ENCODE measurements at places on chromosomes 5 and 9. TPM values are rescaled to one million over a fixed set of nuclear protein-coding genes. Genes with fewer than 3 reads are reported as not detected.

The LCN9 gene
- total RNA-seq, result not detected

The MYOT gene
- total RNA-seq, result not detected

The ANKRD55 gene
- not detected for total RNA-seq

The LCN1 gene
- not detected for total RNA-seq

The HACD4 gene
- 1.1 TPM for total RNA-seq

The PCDH12 gene
- total RNA-seq, result not detected

The SH3RF2 gene
- total RNA-seq, result 3.1 TPM

The IRX4 gene
- total RNA-seq, result not detected

The ANKH gene
- total RNA-seq, result 18.2 TPM

The SPATA31E1 gene
- total RNA-seq, result not detected

The SLC6A7 gene
- total RNA-seq, result not detected

The APBB3 gene
- 8.6 TPM for total RNA-seq

The SAPCD2 gene
- total RNA-seq, result 26.4 TPM

The C6 gene
- total RNA-seq, result not detected

The KIF20A gene
- 46.6 TPM for total RNA-seq

The OR1J2 gene
- total RNA-seq, result not detected

The FKTN gene
- 3.7 TPM for total RNA-seq

The MGAT1 gene
- total RNA-seq, result 87.7 TPM

The ENTPD8 gene
- total RNA-seq, result 0.19 TPM

The GABRA1 gene
- total RNA-seq, result not detected

The ANKRD31 gene
- total RNA-seq, result 0.06 TPM

The TICAM2 gene
- total RNA-seq, result 1.3 TPM

The IFNA6 gene
- total RNA-seq, result not detected

The KLHL3 gene
- 0.28 TPM for total RNA-seq

The FAM200C gene
- total RNA-seq, result 2.3 TPM

The TMC1 gene
- total RNA-seq, result not detected

The PLGRKT gene
- 35.7 TPM for total RNA-seq

The IL7R gene
- total RNA-seq, result 0.38 TPM

The MSANTD3 gene
- total RNA-seq, result 71.2 TPM

The MZB1 gene
- total RNA-seq, result not detected

The NR2F1 gene
- total RNA-seq, result 4.4 TPM

The SLC36A2 gene
- not detected for total RNA-seq

The ANKRD20A1 gene
- 1.8 TPM for total RNA-seq

The TMEM215 gene
- not detected for total RNA-seq

The ITK gene
- 0.17 TPM for total RNA-seq

The SPATA6L gene
- 1.8 TPM for total RNA-seq
